ENCODE measurements at places on chromosomes 12 and 14. TPM values are rescaled to one million over a fixed set of nuclear protein-coding genes. Genes with fewer than 3 reads are reported as not detected.

PYGL gene
- total RNA-seq = not detected

RHOJ gene
- not detected for total RNA-seq

MARS1 gene
- 368 TPM for total RNA-seq

MDGA2 gene
- not detected for total RNA-seq

NKX2-1 gene
- not detected for total RNA-seq

NID2 gene
- total RNA-seq = not detected

OR4E2 gene
- total RNA-seq = not detected

DNA sequence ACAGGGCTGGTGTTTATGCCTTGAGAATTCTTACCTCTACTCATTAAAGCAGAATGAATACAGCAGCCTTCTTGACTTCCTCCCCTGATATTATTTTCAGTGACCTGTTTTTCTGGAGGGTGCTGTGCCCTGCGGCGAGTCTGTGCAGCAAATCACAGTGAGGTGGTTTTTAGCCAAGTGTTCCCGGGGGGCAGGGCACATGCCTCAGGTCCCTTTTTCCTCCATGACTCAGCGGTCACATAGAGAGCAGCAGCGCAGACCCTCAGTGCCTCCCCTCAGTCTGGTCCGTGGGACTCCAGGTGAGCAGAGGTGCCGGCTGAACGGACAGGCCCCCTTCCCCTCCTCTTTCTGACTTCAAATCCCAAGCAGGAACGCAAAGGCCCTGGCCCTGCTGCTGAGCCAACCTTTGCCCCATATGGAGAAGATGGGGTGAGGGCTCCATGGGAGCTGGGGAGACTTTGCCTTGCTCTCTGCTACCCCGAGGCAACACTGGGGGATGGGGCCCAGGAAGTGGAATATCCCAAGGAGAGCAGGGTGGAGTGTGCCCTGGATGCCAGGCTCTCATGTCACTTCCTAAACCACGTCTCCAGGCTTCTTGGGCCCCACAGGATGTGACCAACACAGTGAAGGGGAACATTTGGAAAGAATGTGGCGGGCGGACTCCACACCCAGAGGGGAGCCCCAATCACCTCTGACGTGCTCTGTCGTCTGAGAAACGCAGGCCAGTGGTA is 90.0 kb downstream of the DHRS2 start:
- no peak for DNase-seq

DNA sequence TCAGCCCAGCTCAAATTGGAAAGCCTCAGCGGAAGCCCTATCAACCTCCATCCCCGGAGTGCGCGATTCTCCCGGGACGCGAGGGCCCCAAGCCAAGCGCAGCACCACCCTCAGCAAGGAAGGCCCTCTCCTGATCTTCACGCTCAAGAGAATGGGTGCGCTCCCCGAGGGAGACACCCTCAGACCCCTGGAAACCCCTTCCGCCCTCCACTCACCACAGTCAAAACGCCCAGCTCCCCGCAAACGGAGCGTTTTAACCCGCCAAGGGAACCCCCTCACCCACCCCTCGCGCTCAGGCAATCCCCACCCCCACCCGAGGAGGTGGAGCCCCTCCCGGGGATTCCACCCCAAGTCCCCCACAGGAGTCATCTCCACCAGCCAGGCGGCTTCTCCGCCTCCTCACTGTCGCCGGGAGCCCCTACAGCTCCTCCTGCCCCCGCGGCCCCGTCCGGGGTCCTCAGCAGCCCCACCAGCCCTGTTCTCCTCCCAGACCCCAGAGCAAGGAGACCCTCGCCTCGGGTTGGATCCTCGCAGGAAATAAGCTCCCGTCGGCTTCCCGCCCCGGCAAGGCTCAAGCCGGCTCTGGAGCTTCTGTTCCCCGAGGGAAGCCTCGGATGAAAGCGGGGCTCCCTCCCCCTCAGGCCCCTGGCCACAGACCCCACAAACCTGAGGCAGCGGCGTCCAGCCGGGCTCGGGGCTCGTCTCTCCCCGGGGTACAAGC is 507 bp downstream of the BAZ2A start:
- peak; percentile 46 for DNase-seq

GRCh38 chr12:109731806-109732205 is 18.2 kb downstream of the FAM222A start:
- peak; percentile 7 for DNase-seq

DNA sequence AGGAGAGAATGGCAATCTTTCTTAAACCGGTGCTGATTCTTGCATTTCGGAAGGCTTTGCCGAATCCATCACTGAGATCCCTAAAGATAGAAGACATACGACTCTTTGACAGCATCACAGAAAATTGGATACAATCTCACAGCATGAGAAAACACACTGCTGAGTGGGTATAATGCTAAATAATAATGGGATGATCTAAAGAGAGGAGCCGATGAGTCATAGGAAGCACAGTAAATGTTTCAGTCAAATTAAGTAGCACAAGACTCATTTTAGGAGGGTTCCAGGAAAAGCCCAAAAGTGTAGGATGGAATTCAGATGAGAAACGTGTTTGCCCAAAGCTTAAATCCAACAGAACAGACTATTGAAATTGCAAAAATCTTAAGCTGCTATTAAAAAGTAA is 81.7 kb downstream of the CPNE8 start:
- no peak for DNase-seq

DNA sequence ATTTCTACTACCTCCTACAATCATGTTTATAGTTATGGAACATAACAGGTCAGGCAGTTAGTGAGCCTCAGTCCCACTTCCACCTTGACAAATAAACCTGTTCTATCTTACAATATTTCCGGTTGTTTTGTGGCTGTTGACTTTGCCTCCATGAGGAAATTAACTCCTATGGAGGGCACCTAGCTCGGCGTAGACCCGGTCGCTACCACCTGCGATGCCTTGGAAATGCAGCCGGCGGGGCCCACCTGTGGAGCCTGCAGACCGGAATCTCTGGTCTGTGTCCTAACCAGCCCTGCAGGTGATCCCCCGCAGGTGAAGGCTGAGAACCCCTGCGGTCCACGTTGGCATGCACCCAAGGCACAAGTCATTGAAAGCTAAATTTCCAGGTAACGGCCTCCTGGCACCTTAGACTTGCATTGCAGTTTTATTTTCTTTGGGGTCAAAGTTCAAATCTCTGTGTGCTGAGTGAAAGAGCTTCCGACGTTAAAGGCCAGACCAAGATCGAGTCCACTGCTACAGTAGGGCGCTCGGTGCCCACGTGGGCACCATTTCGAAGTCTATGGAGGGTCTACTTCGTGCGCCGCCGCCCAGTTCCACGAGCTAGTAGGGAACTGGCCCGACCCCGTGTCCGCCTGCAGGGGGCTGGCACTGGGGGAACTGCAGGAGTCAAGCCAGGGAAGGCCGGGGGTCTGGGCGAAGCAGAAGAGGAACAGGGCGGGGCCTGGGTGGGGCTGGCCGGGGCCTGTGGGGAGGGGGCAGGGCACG is 782 bp upstream of the PIWIL1 start:
- DNase-seq = no peak

- DNase-seq = no peak
These were observed 38.7 kb downstream of the DDX51 start for GRCh38 chr12:132105467-132105866.

- DNase-seq = peak; percentile 48
These were observed 126.0 kb upstream of the ATF7IP start for GRCh38 chr12:14239350-14239934.

DNA sequence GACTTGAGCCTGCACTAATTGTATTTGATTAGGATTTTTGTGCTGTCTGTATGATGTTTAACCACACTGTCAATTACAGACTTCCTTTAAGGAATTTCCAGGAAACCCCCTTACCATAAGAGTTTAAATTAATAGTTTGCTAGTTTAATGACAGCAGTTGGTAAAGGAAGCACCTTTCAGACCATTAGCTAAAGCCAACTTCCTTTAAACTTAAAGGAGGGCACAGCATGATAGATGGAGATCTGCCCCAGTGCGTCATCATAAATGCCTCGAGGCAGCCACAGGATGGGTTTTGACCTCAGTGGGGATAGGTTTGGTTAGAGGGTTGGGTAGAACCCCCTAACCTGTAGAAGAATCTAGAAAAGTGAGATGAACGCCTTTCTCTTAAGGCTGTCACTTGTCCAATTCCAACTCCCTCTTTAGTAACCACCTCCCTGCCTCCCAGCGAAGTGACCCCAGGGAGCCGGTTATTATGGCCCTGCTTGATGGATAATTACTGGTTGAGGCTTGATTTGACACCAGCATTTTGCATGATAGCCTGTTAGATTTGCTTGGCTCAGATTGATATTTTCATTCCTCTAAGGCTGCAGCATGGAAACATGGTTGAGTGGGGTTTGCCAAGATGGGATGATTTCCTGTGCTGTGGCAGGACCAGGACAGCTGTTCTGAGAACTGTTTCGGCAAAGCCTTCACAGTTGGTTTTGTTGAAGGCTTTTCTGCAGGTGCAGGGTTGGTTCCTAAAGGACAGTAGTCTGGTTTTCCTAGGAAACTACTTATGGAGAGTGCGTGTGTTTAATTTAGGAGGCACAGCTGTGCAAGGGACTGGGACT is 62.7 kb downstream of the CHST11 start:
- no peak for DNase-seq

- DNase-seq = no peak
These were observed 145.3 kb downstream of the SSPN start for GRCh38 chr12:26340649-26341048.

DNA sequence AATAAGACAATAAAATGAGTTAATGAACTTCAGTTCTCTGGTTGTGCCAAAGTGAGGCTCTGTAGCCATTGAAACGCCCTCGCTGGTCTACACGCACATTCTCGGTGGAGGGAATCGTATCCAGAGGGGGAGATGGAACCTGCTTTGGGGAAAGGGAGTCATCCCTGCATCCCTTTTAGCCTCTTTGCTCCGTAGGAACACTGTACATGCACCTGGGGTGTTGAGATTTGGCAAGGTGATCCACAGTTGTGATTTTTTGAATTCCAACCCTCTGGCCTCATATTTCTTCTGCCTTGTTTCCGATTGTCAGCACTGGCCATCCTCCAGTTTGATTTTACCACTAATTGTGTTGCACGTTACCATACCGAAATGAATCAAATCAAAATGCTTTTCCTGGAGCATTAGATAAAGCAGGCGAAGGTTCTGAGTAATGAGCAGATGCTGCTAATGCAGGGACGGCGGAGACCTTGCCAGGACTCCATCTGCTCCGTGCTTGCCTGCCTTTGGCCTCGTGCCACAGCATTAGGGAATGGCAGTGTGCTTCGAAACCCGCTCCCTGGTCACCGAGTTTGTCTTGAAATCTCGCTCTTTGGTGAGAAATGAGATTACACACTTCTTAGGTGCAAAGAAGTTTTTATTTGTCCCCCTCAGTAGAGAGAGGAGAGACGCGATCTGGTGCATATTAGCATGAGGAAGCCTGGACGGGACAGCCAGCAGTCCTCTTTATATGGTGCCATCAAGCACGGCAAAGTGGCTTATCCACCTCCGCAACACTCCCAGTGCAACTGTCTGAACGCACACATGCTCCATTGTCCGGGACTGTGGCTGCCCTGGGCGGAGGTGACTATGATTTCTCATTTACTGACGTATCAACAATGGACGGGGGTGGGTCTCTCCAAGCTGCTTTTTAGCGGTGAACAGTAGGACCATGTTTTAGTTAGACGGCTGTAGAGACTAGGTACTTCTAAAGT is 59.1 kb downstream of the FBXW8 start:
- no peak for DNase-seq

DNA sequence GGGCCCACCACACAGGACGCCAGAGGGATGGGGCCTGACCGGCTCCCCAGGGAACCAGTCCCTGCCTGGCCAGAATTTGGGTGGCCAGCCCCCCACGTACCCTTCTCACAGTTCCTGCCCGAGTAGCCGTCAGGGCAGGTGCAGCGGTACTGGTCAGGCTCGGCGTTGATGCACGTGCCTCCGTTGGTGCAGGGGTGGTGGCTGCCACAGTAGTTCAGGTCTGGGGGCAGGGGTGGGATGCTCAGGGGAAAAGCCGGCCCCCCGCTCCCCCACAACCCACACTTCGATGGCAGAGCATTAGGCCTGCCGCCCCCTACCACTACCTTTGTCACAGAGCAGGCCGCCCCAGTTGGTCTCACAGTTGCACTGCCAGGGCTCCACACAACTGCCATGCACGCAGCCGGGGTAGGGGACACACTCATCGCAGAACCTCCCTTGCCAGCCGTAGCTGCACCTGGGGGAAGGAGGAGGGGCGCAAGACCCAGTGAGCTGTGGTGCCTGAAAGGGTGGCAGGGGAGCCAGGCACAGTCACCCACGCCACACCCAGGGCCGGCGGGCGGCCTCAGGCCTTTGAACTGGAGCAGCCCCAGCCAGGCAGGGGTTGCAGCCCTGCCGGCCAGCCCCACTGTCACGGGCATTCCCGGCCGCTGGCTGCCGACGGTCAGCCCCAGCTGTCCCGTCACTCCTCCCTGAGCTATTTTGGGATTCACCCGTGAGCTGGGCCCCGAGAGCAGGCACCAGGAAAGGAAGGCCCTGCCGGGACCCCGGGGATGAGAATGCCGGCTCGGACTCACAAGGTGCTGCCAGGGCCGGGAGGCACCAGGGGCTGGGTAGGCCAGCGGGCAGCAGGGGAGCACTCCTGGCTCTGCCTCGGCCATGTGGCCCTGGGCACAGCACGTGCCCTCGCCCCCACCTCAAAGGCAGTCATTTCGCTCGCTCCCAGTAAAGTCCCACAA is 16.5 kb downstream of the JAG2 start:
- DNase-seq = no peak

DNA sequence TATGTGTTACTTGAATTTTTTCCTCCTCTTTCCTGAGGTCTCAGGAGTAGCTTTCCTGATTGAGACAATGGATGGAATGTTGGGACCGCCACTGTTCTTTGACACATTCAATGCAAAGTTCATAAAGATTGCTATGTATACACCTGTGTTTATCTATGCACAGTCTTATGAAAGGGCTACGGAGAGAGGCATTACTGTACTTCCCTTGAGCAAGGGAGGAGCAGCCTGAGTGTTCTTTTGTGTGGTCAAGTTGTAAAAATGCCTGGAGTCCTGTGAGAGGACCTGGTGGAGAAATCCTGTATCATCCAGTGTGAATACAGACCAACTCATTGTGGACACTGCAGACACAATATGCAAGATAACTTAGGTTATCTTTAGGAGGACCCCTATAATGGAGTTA is 1.2 kb downstream of the SRGAP1 start:
- DNase-seq = no peak

GRCh38 chr14:46053221-46053620 is 598.4 kb downstream of the RPL10L start:
- DNase-seq = no peak

GRCh38 chr12:105705765-105706164 is 375.3 kb downstream of the C12orf75 start:
- no peak for DNase-seq

GRCh38 chr12:64894827-64895475 is 70.5 kb downstream of the TBC1D30 start:
- no peak for DNase-seq

DNA sequence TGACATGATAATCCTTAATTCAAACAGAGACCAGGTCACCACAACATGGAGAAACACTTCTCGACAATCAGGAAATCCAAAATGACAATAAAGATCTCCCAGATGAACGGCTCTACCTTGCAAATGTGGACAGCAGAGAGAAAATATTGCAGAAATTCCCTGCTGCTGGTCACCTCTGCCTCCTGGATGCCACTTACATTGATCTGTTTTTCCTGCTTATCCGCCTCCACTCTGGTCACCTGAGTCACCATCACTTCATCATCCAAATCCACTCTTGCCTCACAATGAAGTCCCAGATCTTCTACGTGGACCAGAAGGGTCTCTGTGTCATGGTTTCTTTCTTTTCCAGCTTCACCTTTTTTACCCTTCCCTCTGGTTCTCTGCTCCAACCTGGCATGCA is 21.1 kb downstream of the TTC9 start:
- DNase-seq = no peak

Data from activated B cell treated with CpG ODN at 0.5 μM for 24 hours (primary cell).